Osteocyte (in vitro differentiated cells): ENCODE measurements at places on chromosomes 6 and 20.

- DNase-seq, result no peak
Measured at GRCh38 chr6:107665382-107665781, 158.7 kb downstream of the SCML4 start.

GRCh38 chr6:6486595-6486994 lies 101.9 kb upstream of the LY86 start:
- no peak for DNase-seq

DNA sequence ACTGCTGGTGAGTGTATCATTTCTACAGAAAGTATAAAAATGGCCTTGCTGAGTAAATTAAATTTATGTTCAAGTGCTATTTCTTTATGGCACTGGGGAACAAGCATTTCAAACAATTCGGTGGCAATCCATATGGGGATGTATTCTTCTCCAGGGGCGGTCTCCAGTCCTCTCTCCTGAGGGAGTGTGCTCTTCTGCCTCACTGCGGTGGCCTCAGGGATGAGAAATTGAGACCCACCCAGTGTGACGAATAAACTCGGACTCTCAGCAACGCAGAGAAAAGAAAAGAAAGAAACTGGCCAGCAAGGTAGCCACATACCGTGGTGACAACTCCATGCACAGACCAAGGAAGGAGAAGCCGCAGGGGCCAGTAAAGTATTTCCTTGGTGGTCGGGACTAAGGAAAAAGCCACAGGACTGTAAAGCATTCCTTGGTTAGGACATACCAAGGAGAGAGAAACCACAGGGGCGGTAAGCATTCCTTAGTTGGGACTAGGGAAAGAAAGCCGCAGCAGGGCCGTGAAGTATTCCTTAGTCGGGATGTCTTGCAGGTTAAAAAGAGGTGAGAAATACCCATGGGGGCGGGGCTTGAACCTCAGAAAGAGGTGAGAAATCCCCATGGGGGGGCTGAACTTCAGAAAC lies 13.6 kb upstream of the GOPC start:
- no peak for DNase-seq

DNA sequence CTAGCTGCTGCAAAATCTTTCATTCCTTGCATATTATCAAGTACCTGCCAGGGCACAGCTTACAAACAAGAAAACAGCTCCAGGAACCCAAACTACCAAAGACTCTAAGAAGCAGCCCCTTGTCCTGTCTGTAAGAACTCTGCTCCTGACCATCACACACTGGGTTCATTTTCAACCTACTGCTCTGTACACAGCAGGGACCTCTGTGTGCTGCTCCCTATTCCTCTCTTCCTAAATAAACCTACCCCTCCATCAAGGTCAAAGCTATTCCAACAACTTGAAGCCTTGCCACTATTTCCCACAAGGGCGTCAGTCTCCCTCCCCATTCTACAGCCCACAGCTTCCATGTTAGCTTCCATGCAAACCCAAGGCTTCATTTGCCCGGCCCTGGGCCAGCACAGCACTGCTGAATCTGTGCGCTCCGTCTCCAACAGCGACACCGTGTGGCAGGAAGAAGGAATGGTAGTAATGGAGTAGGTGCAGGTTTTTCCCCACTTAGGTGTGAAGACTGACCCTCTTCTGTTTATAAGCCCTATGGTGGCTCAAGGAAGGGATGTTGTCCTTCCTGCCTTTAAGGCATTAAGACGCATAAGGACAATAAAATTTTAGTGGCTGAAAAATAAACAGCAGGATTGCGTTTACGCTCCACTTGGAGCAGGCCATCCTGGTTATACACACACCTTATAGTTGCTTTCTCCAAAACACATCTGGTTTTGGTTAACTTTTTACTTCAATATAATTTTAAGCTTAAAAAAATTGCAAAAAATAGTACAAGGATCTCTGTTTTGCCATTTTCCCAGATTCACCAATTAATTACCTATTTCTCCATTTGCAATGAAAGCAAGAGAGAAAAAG lies 115.2 kb upstream of the NXT1 start:
- DNase-seq, result peak; percentile 84

- DNase-seq, result no peak
Measured at GRCh38 chr6:104423691-104424090, 436.0 kb downstream of the HACE1 start.

- no peak for DNase-seq
Measured at GRCh38 chr20:531608-532007, 12.0 kb downstream of the CSNK2A1 start.

DNA sequence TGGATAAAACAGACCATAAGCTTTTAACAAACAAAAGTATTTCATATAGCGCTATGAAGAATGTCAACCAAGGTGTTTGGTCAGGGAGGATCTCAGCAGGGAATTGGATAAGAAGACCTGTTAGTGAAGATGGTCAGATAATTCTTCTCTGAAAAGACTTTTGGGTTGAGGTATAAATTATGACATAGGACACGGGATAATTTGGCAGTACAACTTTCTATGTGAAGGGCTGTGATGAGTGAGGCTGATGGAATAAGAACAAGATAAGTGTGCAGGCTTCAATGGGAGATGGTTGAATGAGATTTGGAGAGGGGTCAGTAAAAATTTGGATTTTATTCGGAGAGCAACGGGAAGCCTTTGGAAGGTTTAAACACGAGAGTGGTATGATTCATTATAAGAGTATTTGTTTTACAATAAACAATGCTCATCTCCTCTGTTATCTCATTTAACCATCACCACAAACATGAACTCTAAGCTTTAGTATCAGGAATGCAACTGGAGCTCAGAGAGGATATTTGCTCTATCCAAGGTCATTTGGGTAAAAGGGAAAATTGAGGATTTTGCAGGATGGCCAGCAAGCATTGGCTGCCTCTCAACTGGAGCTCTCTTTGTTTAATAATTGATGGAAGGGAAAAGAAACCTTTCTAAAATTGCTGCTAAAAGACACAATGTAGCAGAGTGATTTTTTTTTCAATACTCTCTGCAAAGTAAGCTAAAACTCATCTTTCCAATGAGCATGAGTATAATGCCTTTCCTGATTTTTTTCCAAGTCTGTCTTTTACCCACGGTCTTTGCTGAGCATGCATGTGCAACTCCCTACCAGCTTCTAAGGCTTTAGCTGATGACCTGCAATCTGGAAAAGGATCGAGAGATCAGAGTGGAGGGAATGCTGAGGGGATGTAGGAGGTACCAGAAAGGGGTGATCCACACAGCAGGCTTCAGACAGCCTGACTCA lies 534.0 kb downstream of the CBLN4 start:
- DNase-seq, result no peak

DNA sequence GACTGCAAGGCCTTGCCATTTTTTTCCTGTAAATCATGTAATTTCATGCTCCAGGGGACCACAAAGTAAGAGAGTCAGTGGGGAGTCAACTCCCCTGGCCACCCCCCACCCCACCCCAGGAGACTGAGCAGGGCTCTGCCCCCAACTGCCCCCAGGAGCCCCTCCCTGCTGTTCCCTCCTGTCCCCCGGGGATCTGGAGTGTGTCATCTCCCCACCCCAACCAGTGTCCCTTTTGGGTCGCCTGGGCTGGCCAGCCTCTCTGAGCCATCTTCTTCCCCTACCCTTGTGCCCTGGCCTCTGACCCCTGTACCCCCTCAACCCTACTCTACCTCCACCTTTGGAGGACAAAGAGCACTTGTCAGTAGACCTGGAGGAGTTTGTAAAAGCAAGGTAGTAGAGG lies 29.4 kb downstream of the FOXP4 start:
- DNase-seq, result no peak

- no peak for DNase-seq
Measured at GRCh38 chr6:153013438-153013837, 10.9 kb upstream of the MTRF1L start.

- DNase-seq, result no peak
Measured at GRCh38 chr6:47669684-47670513, 28.5 kb upstream of the ADGRF4 start.

DNA sequence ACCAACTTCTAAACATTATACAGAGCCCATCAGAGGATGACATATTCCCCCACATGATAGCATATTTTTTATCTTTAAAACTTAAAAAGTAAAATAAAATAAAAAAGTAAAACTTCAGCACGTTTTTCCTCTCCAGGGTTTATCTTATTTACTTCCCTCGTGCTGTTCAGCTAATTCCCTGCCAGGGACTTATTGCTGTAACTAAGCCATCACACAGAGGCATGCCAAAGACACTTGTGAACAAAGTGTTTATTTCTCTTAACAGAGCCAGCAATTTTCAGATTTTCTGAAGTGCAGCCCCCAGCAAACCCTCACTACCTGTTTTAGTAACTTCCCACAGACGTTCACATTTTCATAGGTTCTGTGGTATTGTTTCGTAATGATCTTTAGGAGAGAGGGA lies 293.8 kb downstream of the ZNF217 start:
- no peak for DNase-seq

DNA sequence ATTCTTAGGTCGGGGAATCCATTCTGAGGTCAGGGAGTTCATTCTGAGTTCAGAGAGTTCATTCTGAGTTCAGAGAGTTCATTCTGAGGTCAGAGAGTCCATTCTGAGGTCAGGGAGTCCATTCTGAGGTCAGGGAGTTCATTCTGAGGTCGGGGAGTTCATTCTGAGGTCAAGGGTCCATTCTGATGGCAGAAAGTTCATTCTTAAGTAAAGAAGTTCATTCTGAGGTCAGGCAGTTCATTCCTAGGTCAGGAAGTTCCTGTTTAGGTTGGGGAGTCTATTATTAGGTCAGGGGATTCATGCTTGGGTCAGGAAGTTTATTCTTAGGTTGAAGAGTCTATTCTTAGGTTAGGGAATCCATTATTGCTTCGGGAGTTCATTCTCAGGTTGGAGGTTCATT lies 16.5 kb upstream of the NXT1 start:
- DNase-seq, result no peak

DNA sequence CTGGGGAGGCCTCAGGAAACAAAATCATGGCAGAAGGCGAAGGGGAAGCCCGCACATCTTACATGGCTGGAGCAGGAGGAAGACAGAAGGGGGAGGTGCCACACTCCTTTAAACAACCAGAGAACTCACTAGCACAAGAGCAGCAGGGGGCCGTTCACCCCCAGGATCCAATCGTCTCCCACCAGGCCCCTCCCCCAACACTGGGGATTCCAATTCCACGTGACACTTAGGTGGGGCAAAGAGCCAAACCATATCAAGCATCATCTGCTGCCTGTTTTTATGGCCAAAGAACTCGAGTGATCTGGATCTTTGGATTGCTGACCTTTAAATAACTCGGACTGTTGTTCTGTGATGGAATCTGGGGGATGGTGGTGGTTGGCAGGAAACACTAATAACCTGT lies 28.0 kb downstream of the PNLDC1 start:
- no peak for DNase-seq

- DNase-seq, result no peak
Measured at GRCh38 chr20:12949429-12949980, 59.3 kb upstream of the SPTLC3 start.

DNA sequence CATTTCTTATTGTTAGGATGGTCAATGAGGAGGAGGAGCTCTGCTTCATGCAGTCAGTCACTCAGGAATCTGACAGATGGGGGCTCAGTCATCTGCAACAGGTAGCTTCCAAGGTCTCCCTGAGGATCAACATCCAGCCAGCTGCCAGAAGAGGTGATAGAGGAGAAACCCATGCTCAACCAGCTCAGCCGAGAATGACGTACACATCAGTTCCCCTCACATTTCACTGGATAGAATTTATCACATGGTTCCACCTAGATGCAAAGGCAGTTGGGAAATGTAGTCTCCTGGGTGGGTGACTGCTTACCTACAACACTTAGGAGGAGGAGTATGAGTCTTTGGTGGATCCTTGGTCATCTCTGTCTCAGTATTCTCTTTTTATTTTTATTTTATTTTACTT lies 144.5 kb downstream of the CEBPB start:
- no peak for DNase-seq

GRCh38 chr6:5151360-5151954 lies 66.3 kb downstream of the PPP1R3G start:
- DNase-seq, result no peak
